ENCODE measurements at places on chromosomes 5 and 9.

DNA sequence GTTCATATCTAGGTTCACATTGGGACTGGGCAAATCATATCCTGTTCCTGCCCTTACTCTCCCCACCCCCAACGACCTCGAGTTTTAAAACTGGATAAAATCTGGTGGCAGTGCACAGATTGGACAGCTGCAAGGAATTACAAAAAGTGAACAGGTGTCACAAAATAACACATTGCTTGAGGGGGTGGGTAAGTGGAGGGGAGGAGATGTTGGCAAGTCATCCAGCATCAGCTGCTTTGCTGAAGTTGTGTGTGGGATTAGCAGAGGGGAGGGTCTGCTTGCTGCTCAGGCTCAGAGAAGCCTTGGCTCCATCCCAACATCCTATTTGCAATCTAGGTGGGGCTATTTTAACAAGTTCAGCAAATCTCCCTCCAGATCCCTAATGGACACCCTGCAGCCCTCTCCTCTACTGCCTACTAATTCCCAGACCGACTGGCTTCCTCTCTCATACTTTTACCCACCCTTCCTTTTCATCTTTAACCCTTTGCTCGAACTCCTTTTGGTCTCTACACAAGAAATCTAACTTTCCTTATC, 39.8 kb upstream of the SLC24A2 start:
- no peak for DNase-seq

GRCh38 chr5:58542709-58543108, 40.2 kb upstream of the RAB3C start:
- no peak for DNase-seq

GRCh38 chr9:36189976-36190375, 745 bp upstream of the CLTA start:
- no peak for DNase-seq

DNA sequence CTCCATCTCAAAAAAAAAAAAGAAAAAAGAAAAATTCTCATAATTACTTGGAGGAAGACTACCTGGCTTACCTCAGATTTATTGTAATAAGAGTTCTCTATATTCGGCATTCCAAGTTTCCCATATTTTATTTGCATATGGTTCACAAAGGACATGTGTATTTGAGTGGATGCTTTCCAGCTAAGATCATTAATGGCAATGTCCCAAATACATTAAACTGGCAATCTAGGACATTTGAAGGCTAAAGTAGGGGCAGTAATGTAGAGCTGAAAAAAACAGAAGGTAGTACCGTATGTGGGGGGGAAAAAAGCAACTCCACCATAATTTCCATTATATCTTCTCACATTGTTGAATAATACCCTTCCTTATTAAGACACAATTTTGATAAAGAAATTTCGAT, 4.9 kb downstream of the TUT7 start:
- no peak for DNase-seq

DNA sequence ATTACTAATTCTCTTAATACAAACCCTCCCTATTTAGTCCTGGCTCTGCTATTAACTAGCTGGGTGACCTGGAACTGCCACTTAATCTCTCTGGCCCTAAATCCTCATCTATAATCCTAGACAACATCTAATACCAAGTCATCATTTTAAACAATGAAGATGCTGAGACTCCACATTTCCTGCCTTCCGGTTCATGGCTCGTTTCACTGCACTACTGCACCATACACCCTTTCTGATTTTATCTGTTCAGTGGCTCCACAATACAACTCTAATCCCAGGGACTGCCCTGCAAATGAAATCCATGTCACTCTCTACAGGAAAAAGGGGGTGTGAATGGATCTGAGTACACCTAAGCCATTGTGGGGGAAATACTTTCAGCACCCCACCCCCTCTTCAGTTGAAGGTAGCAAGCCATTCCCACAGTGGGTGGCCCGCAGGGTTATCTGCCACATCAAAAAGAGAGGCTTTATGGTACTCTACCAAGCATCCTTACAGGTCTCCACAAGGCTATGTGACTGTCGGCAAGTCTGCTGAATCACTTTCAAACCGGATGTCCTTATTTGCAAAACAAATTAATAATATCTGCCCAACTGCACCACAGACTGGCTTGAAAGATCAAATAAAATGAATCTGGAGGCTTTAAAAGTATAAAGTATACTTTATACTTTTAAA, 89.5 kb downstream of the EPB41L4A start:
- DNase-seq, result no peak

DNA sequence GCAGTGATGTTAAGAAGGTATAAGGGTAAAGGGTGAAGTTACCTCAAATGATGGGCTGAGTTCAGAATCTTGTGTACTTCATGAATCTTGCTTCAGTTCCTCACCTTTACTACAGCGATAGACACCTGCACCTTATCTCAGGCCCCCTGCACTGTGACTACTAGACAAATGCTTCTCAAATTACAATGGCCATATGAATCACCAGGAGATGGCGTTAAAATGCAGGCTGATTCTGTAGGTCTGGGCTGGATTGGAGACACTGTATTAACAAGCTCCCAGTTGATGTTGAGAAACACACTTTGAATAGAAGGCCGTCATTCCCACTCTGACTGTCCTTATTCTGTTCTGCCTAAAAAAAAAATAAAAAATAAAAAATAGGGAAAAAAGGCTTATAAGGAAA, 29.8 kb downstream of the TARS1 start:
- DNase-seq, result no peak

GRCh38 chr5:96387616-96388015, 45.4 kb downstream of the PCSK1 start:
- DNase-seq, result no peak

DNA sequence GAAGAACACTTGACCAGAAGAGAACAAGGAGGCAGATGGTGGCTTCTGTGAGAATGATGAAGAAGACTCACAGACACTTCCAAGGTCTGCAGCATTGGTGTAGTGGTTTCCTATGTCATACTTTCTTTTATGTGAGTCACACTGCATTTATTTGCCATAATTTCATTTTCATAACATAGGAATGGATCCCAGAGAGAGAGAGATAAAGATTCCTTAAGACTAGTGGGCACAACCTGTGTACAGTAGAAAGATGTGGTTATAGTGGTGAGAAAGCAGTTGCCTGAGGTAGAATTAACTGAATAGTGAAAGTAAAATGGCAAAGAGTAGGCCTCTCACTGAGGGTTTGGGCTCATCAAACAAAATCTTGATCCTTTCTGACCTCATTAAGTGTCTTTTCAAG, 7.6 kb upstream of the CCDC152 start:
- DNase-seq, result no peak

DNA sequence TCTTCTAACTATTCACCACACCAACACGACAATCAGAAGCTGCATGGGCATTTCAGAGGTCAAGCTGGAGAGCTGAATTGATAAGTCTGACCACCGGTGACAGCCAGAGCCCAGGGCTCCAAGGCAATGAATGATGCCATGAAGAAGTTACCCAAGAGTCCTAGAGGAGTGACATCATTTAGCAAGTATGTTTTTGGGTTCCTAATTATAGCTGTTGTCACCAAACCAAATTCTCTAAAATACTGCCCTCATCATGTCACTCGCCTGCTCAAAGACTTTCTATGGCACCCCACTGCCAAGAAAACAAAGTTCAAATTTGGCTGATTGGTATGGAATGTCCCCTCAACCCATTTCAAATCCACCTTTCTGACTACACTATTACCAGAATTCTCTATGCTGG, 235.1 kb downstream of the SPOCK1 start:
- no peak for DNase-seq

DNA sequence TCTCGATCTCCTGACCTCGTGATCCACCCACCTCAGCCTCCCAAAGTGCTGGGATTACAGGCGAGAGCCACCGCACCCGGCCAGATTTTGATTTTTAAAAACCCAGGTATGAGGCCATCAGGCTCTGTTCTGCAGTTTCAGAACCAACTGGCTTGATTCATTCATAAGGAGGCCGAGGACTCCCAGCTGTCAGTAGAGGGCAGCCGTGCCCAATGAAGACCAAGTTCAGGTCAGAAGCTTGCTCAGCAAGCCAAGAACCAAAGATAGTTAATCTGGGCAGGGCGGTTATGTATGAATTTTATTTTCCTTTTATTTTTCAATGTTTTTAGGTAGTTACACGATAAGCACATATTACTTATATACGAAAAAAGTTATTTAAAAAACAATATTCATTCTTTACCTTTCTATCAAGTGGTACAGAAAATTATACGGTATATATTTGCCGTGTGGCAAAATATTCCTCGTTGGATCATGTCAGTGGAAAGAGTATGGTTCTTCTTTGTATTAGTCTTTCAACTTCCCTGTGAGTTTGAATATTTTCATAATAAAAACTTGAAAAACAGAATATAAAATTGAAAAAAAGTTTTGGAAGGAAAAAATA, 18.0 kb downstream of the MGAT1 start:
- peak; percentile 60 for DNase-seq

DNA sequence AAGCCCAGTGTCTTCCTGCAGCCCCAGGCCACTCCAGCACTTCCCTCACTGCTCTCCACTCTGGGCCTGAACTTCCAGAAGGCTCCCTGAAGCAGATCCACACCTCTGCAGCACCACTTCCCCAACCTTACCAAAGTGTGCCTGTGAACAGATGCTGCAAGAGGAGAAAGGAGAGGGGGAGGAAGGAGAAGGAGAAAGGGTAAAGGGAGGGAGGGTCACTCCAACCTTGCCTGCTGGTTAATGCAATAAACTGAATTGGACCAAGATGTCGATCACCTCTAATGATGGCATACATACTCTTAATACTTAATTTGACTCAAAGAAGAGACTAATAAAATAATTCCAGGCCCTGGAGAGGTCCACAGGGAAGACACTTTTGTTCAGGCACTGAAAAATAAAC, 77.2 kb upstream of the RAI14 start:
- no peak for DNase-seq

- DNase-seq, result no peak
Measured at GRCh38 chr9:123425836-123426365, 69.9 kb downstream of the CRB2 start.

GRCh38 chr9:86098824-86099700, at the start of gene GOLM1:
Gene GOLM1, minus strand, starts transcription at chr9:86099558. Its CDS starts 20,238 bp downstream, at chr9:86079320.
- DNase-seq, result peak; percentile 24

- no peak for DNase-seq
Measured at GRCh38 chr9:126526218-126527108, 87.3 kb upstream of the LMX1B start.

DNA sequence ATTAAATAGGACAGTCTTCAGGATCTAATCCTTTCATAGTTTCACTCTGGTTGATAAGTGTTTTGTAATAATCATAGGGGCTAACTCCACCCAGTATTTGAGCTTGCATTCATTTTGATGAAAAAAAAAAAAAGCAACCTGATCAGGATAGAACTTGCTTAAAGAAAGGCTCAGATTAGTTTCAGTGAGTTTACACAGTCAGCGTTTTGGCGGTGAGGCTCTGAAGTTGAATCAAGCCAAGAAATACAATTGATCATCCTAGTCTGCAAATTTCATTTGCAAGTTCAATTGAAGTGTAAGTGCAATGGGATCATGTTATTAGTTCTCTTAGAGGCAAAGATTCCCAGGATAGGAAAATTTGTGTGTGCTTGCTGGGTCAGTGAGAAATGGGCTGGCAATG, 159.7 kb upstream of the ELL2 start:
- DNase-seq, result no peak

GRCh38 chr5:179232091-179232735, 113.0 kb downstream of the ADAMTS2 start:
- no peak for DNase-seq

GRCh38 chr9:13386935-13387733, 107.6 kb upstream of the MPDZ start:
- DNase-seq, result no peak

DNA sequence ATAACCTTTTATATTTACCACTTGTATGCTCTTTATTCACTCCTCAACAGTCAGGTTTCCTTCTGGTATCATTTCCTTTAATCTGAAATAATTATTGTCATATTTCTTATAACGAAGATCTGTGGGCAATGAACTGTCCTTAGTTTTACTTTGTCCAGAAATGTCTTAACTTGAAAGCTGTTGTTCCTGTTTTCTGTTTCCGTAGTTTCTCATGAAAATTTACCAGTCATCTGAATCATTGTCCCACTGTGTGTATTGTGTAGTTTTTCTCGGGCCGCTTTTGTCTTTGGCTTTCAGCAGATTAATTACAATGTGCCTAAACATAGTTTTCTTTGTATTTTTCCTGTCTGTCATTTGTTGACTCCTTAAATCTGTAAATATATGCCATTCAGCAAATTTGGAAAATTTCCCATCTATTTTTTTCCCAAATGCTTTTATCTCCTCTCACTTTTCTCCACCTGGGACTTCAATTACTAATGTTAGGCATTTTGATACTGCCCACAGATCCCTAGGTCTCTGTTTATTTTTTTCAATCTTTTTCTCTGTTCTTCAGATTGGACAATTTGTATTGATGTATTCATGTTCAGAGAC, 74.9 kb downstream of the PDE8B start:
- DNase-seq, result no peak

DNA sequence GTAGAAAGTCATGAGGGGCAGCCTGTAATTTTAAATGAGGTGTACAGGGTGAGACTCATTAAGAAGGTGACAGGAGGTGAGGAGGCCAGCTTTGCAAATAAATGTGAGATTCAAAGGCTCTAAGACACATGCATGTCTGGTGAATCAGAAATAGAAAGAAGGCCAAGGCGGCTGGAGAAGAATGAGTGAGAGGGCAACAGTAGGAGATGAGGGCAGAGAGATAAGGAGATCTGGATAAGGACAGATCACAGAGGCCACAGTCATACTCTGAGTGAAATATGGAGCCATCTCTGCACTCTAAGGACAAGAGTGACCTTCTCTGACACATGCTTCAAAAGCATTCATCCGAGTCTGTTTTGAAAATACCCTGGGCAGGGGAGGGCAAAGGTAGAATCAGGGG, 90.7 kb downstream of the RAD23B start:
- no peak for DNase-seq

DNA sequence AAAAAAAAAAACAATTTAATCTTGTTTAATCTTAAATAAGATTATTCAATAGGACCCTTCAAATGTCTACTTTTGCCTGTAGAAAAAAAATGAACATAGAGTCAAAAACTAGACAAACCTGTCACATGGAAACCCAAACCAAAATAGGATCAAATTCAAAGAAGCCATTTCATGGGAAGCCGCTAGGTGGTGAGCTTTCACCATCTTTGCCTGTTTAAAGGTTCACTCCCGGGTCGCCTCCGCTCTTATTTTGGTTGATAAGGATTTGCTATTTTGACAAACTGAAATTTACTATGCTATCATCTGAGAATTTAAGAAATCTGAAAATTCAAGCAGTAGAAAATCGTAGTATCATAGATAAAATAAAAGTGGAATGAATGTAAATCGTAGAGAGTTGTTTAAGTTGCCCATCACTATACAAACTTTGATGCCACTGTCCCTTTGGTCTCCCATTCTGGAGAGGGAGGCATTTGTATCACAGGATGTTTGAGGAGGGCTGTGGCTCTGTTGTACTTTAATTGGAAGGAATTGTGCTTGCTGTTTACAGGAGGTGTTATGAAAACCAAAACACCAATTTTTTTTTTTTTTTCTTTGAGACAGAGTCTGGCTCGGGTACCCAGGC, 43.5 kb upstream of the DNAH5 start:
- peak; percentile 5 for DNase-seq

DNA sequence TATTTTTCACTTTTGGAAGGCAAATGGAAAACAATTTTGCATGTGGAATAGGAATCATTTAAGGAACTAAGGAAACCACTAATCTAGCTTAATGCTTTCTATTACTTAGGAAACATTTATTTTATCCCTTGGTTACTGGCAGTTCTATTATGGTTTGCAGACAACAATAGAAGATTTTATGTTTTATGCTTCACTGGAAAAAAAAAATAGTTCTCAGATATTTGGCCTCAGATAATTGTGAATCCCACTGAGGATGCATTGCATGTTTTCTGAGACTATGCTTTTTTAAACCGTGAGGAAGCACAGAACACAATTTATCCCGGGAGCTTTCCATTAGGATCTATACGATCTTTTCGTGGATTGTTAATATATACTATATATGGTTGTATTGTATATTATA, 356.9 kb downstream of the CSNK1G3 start:
- DNase-seq, result no peak

- DNase-seq, result no peak
Measured at GRCh38 chr5:86756839-86757238, 139.1 kb downstream of the COX7C start.
